ENCODE measurements at places on chromosomes 5 and 9.
A peak's percentile ranks its signal among the peaks of the same experiment; 100 is the strongest.

DNA sequence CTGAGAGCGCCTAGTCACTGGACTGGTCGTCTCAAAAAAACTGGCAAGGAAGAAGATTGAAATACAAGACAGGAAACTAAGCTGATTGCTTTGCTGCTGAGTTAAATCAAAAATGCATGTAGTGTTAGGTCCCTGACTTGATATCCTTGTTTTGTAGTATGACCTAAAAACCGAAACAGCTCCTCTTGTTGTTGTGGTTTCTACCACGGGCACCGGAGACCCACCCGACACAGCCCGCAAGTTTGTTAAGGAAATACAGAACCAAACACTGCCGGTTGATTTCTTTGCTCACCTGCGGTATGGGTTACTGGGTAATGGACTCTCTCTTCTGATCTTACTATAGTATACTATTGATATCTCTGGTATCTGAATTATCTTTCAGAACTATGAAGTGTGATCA, 4.3 kb downstream of the MTRR start:
- no peak for DNase-seq

DNA sequence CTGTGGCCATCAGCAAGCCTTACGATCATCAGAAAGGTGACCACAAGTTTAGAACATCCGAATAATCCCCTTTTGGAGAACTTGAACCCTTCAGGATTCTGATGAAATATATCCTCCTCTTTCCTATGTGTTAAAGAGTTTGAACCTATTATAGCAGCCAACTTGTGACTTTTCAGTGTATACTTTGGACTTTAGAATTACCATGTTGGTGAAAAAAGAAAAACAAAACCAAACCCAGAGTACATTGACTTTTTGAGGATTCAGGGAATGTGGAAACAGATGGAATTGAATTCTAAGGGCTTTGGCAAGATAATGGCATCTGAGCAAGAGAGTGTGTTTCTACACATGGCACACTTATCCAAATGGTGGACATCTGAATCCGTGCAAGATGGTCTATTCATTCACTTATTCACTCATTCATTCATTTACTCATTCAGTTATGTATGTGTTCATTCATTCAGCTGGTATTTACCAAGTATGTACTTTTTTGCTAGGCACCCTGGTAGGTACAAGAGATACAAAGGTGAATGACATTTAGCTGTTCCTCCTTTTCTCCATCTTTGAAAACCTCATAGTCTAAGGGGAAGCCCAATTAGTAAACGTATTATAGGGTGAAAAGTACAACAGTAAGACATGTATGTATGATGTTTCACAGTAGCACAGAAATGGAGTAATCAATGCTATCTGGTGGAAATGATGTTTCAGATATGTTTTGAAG, 91.8 kb downstream of the PRDM6 start:
- no peak for DNase-seq

DNA sequence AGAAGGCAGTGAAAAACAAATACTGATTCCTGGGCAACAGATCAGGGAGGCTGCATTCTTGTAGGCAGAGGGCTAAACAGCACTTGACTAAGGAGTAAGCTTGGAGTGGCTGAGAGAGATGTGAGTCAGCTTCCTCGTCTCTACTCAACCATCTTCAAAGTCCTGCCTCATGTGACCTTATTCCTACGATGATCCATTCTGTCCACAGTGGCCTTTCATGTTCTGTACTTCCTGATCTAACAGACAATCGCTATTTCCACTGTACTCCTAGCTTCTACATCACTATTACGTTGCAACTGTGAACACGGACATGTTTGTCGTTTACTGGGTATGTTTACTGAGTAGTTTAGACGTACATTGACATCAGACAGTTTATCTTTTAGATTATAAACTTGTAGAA, 365.4 kb downstream of the ARL15 start:
- no peak for DNase-seq

- no peak for DNase-seq
Measured at GRCh38 chr9:126699401-126699881, 85.7 kb downstream of the LMX1B start.

- peak; percentile 25 for DNase-seq
Measured at GRCh38 chr5:113052041-113052795, 75.6 kb downstream of the DCP2 start.

GRCh38 chr9:95648225-95648624, 131.5 kb upstream of the PTCH1 start:
- no peak for DNase-seq

- DNase-seq = no peak
Measured at GRCh38 chr5:147307170-147307569, 72.3 kb downstream of the STK32A start.

DNA sequence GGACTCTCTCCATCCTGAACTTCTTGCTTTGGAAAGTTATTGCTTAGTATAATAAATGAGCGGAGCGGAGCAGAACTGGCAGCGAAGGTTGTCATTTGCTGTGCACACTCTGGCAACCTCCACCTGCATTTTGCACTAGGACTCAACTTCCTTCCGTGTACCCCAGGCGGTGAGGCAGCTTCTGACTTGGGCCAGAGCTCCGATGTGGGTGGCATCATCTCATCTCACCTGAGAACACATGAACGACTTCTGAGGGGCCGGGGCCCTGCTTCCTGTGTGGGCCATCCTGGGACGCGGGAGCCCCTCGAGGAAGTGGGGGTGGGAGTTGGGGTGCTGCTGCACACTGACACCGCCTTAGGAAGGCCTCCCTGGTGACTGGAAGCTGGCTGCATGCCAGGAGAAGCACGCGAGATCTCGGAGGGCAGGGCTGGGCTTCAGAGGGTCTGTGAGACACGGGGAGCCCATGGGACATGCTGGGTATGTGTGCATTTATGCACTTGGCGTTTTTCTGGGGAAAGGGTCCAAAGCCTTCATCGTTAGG, 56.5 kb upstream of the COL5A1 start:
- DNase-seq = no peak

DNA sequence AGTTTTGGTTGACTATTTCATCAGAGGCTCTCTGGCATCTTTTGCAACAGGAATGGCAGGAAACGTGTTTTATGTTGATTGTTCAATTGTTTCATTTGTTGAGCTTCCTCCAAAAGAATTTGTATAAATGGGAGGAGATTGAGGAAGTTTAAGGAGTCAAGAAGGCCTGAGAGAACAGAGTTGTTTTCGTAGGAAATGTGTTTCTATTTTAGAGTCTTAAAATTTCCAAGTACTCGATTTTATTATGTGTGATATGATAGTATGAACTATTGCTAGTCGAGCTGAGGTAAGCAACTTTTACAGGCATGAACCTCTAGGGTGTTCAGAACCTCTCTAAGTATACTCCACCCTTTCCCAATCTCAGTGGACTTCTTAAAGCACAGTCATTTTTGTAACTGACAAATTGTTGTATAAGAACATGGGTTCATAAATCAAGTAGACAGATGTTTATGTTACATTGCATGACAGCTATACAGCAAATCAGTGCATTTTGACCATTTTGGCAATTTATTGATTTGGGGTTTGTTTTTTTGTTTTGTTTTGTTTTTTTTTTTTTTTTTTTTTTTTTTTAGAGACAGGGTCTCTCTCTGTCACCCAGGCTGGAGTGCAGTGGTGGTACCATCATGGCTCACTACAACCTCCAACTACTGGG, 47.4 kb downstream of the POLK start:
- DNase-seq = no peak

DNA sequence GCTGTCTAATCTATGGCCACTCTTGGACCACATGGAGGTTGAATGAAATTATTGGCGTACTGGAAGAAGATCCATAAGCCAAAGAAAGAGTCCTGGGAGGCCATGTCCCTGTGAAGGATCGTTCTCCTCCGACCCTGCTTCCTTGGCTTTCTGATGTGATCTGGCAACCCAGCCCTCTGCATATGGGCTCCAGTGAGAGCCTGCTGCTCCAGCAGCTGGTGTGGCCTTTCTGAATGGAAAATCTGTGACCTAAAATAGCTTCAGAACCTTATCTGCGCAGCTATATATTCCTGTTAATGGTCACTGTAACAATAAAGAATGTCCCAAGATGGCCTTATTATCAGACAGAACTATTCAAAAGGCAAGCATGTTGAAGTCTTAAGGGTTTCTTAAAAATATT, 40.2 kb upstream of the PHF2 start:
- no peak for DNase-seq

DNA sequence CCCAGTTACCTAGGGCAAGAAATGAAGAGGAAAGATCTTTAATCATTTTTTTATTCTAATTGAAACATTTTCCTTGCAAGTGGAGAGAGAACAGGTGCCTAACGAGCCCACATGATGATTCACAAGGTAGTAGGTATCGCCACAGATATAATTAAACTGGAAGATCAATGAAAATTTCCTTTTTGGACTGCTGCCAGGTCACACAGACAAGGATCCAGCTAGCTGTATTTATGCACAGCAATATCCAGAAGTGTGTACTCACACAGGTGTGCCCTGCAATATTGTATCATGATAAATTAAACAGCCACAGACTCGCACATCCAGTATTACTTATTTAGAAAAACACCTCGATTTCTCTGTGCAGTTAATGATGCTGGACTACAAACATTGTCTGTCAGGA, 294.0 kb upstream of the SMARCA2 start:
- DNase-seq = no peak

DNA sequence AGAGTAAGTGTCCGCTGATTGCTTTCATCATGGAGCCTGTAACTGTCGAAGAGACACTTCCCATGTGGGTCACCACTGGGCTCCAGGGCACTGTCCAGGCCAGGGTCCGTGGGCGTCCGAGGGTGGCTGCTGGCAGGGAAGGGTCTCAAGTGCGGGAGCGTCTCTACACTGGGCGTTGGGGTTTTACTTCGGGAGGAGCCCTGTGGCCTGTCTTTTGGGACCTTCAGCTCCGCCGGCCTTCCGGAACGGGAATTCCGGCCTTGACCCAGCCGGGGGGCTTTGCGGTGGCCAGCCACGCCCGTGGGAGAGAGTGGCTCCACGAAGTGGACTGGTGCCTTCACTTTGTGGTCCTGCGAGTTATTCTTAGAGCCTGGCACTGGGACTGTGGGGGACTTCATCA, 86.2 kb downstream of the CAMSAP1 start:
- DNase-seq = no peak

GRCh38 chr9:104850786-104851545, 77.0 kb downstream of the ABCA1 start:
- peak; percentile 31 for DNase-seq

DNA sequence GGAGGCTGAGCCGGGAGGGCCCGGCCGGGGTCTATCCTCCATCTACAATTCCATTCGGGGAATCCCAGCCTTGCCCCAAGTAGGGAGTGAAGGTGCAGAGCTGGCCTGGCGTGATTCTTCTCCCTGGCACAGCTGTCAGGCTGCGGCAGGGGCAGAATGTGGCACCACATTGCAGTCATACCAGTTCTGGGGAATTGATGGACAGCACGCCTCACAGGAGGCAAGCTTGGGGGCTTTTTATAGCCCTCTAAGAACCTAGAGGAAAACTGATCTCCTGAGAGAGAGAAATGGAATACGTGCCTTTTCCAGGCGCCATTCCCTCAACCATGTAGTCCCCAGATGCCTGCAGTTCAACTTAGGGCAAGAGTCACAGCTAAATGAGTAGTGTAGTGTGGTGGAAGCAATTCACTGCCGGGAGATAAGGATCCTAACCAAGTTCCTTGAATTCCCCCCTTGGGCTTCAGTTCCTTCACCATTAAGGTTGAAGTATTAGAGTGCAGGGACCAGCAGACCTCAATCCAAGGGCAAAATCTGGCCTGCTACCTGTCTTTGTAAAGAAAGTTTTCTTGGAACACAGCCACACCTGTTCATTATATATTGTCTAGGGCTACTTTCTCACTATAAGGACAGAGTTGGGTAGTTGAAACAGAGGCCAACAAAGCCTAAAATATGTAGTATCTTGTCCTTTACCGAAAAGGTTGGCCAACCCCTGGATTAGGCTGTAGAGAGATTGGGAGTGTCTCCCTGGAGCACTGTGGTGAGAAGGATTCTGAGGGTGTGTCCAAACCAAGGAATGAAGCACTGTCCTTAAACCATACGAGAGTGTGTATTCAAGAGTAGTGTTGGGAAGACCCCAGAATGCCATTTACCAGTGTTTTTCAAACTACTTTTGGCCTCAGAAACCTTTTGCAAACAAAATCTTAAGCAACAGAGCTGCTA, 10.6 kb downstream of the AFAP1L1 start:
- no peak for DNase-seq

DNA sequence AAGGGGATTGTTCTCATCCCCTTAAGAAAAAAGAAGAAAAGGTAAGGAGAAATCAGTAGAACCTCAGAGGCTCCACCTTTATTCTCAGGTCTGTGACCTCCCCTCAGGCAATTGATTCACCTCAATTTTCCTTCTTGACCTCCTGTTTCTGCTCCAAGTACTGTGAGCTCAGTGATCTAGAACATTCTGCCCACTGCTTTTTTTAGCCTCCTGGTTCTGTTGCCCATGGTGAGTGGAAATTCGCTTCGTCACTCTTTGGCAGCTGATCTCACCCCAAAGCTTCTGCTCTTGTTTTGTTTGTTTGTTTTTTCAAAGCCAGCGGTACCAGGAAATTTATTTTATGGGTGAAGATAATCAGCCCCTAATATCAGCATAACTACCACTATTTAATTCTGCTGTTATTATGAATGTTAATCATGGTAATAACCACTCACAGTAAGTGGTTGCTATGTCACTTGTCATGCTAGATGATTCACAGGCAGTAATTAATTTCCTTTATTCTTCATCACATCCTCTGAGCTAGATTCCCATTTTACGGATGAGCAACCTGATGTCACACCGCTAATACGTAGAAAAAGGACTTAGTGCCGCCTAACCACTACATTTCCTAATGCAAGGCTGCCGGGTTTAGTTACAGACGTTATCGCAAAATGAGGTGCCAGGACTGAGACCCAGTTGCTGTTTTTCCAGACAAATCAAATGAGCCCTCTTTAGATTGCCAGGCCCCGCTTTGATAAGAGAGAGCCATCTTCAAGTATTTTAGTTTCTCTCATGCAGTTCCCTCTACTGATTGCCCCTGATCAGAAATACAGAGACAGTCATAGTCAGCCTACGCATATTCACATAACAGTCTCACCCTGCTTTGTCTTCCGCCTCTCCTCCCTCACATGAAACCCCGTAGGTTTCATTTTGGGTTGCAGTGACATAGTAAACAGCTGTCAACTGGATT, 78.2 kb downstream of the CYFIP2 start:
- DNase-seq = no peak

DNA sequence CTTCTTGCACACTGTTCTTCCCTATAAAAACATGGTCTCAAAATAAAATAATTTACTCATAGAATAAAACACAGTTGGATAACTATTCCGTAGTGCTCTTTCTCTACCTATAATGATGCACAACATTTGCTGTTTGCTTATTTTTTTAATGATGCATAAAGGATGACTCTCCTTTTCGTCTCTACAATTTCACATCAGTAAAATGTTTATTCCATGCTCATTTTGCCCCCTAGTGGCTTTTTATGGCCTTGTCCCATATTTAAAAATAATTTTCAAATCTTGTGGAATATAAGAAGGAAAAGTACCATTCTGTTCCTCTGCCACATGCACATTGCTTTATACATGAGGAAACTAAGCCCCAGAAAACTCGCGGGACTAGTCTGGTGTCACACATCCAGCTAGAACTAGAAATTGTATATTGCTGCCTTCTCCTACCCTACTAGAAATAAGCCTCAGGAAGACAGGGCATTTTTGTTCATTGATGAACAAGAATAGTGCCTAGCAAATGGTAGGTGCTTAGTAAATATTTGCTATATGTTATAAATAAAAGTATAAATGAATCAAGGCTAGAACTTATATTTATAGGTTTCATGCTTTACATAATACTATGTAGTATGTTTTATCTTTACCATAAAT, 12.7 kb downstream of the KCTD16 start:
- DNase-seq = peak; percentile 29

- no peak for DNase-seq
Measured at GRCh38 chr9:136829412-136829811, 12.9 kb upstream of the AJM1 start.

GRCh38 chr5:92758552-92758951, 822.5 kb downstream of the NR2F1-AS1 start:
- DNase-seq = peak; percentile 12

- DNase-seq = no peak
Measured at GRCh38 chr5:71860048-71860447, 141.0 kb downstream of the CARTPT start.

Measured in AG08396 (cell line).